ENCODE measurements at places on chromosomes 1 and 21.
A peak's percentile ranks its signal among the peaks of the same experiment; 100 is the strongest.

GRCh38 chr1:60942896-60943638, 139.3 kb upstream of the NFIA start:
- no peak for DNase-seq

- no peak for DNase-seq
These were observed 19.0 kb downstream of the CYB5RL start for GRCh38 chr1:54180701-54181360.

DNA sequence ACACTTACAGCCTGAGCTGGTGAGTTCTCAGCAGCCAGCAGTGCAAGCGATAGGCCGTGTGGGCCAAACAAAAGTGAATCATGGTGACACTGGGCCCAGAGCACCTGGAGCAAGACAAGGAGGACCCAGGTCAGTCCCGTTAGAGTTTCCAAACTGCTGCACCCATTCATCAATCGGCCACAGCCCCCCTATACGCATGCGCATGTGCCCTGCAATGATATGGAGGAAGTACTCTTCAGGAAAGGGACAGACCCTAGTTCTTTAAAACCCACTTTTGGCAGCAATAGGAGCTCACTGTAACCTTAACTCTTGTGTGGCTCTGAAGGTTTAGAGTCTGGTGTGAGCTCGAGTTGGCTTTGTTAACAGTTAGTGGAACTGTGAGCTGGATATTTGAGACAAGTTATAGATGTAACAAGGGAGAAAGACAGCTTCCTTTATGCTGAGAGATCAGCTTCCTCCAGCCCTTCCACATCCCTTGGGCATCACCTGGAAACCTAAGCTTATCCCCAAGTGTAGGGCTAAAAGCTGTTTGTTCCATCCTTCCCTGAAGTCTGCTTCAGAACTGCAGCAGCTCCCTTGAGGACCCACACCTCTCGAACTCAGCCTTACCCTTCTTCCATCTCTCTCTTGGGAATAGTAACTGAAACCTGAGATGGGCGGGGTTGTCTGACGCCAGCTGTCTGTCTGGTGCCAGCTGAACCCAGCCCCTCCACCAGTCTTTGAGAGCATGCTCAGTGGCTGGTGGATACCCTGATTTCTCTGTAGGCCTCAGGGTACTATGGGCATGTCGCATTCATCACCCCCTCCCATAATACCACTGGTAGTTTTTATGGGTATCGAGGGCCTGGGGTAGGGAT, 17.7 kb downstream of the NMNAT1 start:
- DNase-seq, result no peak

- no peak for DNase-seq
These were observed 113.2 kb downstream of the TOMM20 start for GRCh38 chr1:235015291-235015985.

- DNase-seq, result no peak
These were observed 108.0 kb downstream of the PBX1 start for GRCh38 chr1:164667001-164667400.

GRCh38 chr1:169483500-169483966, 2.2 kb downstream of the SLC19A2 start:
- DNase-seq, result peak; percentile 73

DNA sequence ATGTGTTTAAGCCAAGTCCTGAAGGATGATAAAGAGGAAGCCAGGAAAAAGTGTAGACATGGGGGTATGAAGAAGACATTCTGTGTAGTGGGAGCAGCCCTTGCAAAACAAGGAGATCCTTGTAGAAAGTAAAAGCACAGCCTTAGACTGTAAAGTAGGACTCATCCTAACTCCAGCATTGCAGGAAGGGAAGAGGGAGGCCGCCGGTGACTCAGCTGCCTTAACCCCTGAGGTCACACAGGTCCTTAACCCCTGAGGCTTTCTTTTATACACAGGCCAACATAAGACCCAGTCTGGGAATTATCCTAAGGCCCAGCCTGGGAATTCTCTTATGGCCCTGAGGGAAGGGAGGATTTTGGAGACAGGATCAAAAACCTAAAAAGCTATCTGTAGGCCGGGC, 18.0 kb downstream of the PGM1 start:
- no peak for DNase-seq

DNA sequence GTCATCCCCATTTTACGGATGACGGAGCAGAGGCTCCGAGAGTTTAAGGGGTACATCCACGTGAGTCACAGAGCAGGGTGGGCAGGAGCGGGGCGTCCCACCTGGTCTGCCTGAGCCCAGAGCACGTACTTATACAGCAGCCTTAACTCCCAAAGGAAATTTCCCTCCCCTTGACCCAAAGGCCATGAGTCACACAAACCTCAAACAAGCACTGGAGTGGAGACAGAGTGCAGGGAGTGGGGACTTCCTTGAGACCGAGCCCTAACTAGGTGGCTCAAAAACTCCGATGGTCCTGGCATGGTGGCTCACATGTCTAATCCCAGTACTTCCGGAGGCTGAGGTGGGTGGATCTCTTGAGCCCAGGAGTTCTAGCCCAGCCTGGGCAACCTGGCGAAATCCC, 141.6 kb upstream of the KLHDC7A start:
- DNase-seq, result no peak

DNA sequence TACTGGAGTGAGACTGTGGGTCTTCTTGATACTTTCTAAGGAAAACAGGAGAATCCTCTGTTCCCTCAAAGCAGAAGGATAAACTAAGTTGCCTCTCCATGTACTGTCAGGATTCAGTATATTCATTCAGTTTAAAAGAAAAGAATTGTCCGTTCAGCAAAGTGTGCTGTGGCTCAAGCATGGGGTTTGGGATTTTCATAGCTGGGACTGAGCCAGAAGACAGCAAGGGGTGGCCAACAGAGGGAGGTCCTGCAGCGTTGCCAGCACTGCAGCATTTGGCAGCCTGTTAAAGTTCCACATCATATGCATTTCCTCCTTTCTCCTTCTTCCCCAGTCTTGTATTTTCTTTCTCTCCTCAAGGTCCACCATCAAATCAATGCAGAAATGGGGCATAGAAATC, 75.1 kb downstream of the DTL start:
- DNase-seq, result no peak

DNA sequence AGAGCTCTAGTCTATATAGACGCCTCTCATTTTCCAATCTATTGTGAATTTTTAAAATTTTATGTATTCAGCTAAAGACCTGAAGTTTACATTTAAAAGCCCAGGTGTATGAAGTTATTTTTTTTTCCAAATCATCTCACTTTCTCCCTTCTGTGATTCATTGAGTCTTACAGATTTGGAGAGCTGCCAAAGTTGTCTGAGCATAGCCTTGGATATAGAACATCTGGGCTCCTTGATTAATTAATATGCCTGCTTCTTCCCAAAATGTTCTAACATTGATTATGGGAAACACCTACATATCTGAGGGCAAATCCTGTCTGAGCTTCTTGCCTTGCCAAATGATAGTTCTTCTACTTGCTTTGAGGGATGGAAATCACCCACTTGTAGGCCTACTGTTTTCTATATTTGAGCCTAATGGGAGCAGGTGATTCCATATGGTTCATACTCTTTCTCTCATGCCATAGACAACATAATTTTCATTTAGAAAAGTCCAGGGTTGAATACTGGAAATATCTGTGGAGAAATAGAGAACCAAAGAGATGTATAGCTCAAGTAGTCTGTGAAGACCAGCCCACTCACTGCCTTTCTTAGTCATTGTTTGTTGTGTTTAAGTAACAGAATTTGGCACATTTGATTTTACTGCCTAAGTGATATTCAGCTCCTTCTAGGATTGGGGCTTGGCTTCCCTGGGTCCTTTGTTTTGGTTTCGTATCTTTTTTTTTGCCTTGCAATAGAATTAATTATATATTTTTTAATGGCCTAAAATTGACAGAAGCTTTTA, 46.2 kb downstream of the MACF1 start:
- no peak for DNase-seq

DNA sequence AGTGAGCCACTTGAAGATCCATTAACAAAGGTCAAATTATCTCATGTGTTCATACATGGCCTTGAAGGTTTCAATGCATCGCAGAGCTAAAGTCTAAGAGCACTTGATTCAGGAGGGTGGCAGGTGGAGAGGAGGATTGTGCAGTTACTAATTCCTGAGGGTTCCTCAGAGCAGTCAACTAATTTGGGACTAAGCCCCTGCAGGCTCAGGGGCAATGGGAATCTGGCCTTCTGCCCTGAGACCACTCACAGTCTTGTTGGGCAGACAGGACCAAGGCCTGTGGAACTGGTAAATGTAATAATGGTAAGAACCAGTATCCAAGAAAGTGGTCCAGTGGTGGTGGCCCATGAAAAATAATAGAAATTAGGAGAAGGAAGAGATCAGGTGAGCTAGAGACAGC, 127.4 kb upstream of the HMGB4 start:
- no peak for DNase-seq

GRCh38 chr1:38135625-38136414, 89.2 kb upstream of the POU3F1 start:
- DNase-seq, result no peak

GRCh38 chr1:150881331-150882070, 5.1 kb upstream of the ARNT start:
- no peak for DNase-seq

GRCh38 chr1:17591814-17592430, 52.4 kb downstream of the ARHGEF10L start:
- DNase-seq, result no peak

GRCh38 chr1:170539154-170539553, 7.2 kb downstream of the GORAB start:
- no peak for DNase-seq

DNA sequence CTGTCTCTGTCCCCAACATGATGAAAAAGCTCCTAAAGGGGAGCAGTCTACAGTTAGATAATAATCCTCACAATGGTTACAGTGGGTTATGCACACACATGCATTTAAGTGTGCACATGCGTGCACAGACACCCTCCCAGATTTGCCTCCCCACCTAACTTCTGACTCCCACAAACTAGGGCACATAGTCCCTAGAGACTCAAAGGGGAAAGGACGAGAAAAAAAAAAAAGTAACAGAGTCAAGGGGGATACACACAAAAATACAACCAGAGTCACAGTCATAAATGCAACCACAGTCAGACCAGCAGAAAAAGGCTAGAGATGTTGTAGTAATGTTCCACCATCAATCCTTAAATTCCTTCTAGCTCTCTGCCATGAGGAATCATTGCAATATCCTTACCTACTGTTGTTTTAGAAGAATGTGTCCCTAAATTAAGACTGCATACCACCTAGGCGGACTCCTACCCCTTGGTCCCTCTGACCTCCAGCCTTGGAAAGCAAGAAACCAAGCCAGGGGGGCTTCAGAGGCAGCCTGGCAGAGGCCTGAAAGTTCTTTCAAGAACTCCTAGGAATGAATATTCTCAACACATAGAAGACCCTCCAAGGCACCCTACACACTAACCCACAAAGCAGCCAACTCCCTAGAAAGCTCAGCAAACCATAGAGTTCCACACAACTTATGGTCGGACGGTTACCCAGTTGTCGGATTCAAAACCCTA, 1.3 kb downstream of the CRTC2 start:
- no peak for DNase-seq

DNA sequence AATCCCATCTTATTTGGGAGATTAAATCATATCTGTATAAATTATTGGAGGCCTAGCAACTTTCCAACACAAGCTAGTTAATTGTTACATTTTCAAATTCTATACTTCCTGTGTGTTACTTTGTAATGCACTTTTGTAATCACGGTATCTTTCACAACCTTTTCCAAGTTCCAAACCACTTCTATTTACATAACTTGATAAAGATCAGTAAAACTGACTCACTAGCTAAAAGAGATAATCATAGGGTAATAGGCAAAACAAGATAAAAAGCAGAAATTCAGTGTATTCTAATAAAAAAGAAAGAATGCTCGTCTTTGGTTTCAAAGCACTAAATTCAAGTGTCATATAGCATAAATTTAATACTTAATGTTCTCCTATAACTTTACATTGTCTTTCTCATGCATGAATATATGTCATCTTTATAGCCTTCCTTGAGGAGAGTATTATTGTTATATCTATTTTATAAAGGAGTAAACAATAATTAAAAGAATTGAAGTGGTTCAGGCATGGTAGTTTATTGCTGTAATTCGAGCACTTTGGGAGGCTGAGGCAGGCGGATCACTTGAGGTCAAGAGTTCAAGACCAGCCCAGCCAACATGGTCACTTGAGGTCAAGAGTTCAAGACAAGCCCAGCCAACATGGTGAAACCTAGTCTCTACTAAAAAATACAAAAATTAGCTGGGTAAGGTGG, 66.4 kb downstream of the RGS13 start:
- no peak for DNase-seq

GRCh38 chr1:211825980-211826379, 4.6 kb downstream of the LPGAT1 start:
- DNase-seq, result no peak

DNA sequence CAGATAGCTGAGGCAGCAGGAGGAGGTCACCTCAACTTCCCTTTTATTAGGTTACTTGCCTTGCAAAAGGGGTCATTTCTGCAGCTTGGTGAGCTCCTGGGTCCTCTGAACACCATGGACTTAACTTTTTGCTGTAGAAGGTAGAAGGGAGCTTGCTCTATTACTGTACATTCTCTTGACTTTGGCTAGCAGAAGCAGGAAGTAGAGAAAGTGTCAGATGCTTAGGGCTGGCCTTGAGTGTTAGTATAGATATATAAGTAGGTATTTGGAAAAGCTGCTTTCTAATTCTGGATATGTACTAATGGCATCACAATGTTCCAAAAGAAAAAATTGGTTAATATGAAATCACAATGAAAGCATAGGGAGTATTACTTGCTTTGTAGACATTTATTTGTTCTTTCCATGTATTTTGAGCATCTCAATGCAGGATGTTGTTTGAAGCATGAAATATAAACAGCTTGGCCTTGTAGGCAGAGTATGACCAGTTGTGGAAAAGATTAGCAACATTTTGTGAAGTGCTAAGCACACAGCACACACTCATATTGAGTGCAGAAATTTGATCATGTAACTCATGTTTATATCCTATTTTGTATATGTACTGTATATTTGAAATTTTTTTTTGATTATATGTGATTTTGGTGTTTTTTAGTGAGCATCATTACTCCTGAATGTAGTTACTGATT, 108.8 kb downstream of the DYRK1A start:
- no peak for DNase-seq

- no peak for DNase-seq
These were observed 54.7 kb downstream of the VPS13D start for GRCh38 chr1:12284486-12284885.

- DNase-seq, result peak; percentile 87
These were observed 13.3 kb downstream of the POLR3GL start for GRCh38 chr1:145977486-145978470.

GRCh38 chr1:1203561-1204424, 2.6 kb downstream of the TNFRSF18 start:
- DNase-seq, result no peak

- no peak for DNase-seq
These were observed 898.6 kb downstream of the AMY1C start for GRCh38 chr1:104648269-104648691.

DNA sequence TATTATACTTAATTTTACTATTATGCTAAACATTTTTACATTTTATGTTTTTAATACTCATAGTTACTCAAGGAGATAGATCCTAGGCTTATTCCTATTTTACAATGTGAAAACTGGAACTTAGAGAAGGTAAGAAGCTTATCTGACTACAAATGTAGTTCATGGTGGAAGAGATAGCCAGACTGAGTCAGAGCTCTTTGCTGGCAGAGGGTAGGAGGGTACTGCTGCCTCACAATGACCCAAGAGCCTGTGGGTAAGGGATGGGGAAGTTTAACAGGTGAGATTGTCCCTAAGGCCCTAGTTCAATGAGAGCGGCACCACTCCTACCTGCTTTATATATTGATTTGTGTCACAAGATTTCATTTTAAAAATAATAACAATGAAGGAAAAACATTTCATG, 34.1 kb upstream of the NEK7 start:
- no peak for DNase-seq

- no peak for DNase-seq
These were observed 57.9 kb upstream of the CR2 start for GRCh38 chr1:207396168-207396746.

Measured in right atrium auricular region (tissue), 2 donors.